NCI-H1105 treated with DMSO at 0.1 percent for 48 hours (cell line): ENCODE measurements at places on chromosomes 1 and 21.

- DNase-seq: no peak
Measured at GRCh38 chr1:67599085-67599484, 85.9 kb upstream of the GADD45A start.

- DNase-seq: no peak
Measured at GRCh38 chr1:39360731-39361130, 130.7 kb upstream of the BMP8A start.

- no peak for DNase-seq
Measured at GRCh38 chr1:44546403-44547053, 127.8 kb downstream of the TMEM53 start.

- DNase-seq: peak; percentile 40
Measured at GRCh38 chr1:234605983-234606783, 3.8 kb downstream of the IRF2BP2 start.

GRCh38 chr1:236502972-236503639 is 20.7 kb upstream of the LGALS8 start:
- DNase-seq: no peak

GRCh38 chr1:25017436-25018109 is 87.5 kb upstream of the RUNX3 start:
- no peak for DNase-seq

DNA sequence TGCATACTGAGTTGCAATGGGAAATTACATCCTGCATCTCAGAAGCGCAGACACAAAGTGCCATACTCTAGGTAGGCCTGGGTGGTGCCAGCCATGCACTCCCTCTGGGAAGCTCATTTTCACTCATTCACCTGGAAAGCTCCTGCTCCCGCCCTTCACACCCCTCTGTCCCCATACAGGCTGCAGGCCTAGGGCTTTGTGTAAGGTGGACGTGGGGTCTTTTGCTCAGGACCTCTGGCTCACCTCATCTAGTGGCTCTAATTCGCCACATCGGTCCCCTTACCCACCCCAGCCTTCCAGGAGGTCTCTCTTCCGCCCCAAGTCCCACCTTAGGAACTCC is 751 bp downstream of the MRPS15 start:
- DNase-seq: no peak

DNA sequence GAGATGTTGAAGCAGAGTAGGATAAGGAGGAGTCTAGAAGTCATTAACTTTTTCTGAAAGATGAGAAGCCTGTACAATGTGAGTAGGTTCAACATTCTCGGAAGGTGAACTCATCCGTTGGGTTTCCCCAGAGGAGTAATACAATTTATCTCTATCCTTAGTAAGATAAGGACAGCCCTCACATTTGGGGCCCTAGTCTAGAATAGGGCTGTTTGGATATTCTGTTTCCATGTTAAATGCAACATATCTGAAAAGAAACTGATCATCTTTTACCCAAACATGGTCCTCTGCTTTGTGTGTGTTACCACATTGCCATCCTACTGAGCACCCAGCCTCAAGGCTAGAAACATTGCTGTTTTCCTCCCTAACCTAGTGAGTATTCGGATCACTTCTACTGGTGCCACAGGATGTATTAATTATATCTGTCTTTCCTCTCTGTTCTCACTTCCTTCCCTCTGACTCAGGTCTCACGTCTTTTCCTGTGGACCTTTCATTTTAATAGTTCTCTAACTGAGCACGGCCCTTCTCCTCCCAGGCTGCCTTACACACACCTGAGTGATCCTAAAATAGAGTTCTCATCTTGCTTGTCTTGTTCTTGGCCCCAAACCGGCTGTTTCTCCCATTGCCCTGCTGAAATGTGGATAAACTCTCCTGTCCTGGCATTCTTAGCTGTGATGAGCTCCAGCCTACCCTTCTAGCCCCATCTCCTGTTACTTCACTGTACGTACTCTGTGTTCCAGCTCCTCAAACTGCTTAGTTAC is 91.7 kb downstream of the CDC14A start:
- DNase-seq: no peak

GRCh38 chr1:201689647-201690046 is 139.3 kb upstream of the IPO9 start:
- no peak for DNase-seq

DNA sequence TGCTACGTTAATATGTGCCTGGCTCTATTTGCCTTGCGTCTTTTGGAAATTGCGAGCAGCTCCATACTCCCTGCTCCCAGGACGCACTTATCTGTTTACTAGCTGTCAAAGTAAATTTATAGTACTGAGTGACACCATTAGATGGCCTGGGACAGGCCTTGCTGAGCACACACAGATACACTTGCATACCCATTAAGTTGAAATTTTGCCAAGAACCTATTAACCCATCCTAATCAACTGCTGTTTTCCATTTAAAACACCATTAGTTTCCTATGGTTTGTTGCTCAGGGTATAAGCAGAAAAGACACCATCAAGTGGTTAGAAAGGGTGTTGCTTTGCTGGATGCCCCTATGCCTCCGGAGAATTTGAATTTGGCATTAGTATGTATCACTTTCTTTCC is 187.3 kb downstream of the SLC44A5 start:
- peak; percentile 96 for DNase-seq

DNA sequence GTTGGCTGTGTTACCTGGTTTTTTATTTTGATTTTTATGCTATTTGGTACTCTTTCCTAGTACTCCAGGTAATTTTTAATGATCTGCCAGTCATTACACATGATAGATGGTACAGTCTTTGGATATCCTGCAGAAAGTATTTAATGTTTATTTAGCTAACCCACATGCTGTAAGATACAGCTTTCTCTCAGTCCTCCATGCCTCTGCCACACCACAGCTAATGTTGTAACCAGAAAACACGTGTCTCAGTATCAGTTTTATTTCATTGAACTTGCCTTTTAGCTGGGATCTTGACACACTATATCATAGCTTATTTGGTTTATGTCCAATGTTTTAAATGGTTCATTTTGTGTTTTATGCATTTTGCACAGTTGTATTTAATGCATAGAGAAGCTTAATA is 1648.4 kb downstream of the KCNT2 start:
- no peak for DNase-seq

DNA sequence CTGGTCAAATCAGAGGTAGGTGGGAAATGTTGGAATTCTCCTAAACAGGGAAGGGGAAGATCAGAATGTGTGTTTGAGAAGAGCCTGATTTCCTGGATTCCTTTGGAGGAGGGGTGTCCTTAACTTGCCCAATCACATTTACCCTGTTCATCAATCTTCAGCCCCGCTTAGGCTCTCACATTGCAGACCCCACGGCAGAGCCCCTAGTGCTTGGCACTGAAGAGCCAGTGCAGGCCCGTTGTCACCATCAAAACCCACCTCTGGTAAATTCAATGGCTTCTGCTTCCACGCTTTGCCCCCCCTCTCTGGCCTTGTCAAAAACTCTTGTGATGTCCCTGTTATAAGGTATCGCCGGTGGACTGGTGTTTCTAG is 2.3 kb downstream of the AGPAT3 start:
- DNase-seq: no peak

DNA sequence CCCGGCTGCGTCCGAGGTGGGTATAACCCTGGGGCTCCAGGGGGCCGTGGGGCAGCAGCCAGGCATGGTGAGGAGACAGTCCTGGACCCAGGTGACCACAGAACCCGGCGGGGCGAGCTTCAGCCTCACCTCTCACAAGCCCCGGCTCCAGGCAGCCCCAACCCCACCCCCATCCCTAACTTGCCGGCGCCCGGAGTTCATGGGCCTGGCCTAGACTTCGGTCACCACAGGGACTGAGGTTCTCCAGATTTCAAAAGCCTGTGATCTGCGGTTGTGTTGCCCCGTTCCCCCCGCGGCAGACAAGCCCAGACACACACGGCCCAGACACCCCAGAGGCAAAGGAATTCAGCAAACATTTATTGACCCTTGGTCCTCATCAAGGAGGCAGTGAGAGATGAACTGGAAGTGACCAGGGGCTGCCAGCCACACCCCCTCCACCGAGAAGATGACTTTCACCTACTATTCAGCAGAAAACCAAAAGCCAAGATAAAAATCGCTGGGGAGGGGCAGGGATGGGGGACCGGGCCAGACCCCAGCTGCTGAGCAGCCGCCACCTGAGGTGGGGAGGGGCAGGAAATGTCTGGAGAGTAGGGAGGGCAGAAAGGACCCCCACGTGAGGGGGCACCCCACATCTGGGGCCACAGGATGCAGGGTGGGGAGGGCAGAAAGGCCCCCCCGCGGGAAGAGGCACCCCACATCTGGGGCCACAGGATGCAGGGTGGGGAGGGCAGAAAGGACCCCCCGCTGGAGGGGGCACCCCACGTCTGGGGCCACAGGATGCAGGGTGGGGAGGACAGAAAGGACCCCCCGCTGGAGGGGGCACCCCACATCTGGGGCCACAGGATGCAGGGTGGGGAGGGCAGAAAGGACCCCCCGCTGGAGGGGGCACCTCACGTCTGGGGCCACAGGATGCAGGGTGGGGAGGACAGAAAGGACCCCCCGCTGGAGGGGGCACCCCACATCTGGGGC is 3.9 kb downstream of the HES4 start:
- DNase-seq: no peak

- DNase-seq: no peak
Measured at GRCh38 chr1:232183266-232183800, 446.6 kb downstream of the SIPA1L2 start.

- DNase-seq: no peak
Measured at GRCh38 chr1:206590025-206590758, 22.1 kb downstream of the EIF2D start.

GRCh38 chr1:17125756-17126237 is 6.5 kb upstream of the PADI2 start:
- peak; percentile 75 for DNase-seq

DNA sequence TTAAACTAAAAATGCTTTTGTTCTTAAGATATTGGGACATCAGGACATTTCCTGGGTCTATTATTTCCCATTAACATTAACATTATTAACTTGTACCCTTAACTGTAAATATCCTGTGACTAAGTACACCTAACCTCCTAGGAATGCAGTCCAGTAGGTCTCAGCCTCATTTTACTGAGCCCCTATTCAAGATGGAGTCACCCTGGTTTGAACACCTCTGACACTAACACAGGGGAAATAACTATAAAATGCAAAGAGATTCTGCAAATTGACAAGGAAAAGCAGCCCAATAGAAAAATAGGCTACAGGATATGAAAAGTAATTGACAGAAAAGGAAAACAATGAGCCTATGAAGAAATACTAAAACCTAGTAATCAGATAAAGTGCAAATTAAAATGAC is 11.6 kb upstream of the NCMAP start:
- DNase-seq: no peak

- no peak for DNase-seq
Measured at GRCh38 chr1:60922304-60922703, 160.1 kb upstream of the NFIA start.

GRCh38 chr21:39845571-39846130 is 21.6 kb upstream of the PCP4 start:
- DNase-seq: no peak

DNA sequence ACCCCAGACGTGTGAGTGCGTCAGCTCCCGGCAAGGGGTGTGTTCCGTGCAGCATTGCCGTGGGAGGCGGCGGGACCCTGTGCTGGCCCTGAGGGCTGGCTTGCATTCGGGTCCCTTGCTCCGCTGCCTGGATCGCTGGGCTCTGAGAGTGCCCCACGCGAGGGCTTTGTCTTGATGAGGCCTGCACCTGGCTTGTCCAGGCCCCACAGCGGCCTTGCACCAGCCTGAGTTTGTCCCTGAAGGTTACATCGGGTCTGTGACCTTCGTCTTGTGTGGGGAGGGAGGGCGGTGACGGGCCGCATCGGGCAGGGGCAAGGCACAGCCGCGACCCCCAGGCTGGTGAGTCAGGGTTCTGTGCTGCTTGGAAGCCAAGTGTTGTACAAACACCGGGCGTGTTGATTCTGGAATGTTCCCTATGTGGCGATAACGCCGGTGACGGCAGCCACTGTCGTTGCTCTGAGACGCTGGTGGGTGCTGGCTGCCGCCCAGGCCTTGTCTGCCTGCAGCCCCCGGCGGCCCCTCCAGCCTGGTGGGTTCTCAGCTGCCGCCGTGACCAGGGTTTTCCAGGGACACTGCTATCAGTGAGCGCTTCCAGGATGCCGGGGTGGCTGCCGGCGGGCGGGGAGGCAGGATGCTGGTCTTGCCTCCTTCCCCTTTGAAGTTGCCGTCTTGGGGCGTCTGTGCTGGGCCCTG is 42.9 kb downstream of the SLX9 start:
- DNase-seq: no peak

DNA sequence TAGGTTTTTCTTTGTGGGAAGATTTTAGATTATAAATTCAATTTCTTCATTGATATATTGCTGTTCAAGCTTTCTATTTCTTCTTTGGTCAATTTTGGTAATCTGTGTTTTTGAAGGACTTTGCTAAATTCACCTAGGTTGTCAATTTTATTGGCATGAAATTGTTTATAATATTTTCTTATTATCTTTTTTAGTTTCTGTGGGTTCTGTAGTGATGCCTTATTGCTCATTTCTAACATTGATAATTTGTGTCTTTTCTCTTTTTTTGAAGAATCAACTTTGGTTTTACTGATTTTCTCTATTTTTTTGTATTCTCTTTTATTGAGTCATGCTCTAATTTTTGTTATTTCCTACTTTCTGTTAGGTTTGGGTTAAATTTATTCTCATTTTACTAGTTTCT is 123.2 kb downstream of the ADSS2 start:
- DNase-seq: no peak

DNA sequence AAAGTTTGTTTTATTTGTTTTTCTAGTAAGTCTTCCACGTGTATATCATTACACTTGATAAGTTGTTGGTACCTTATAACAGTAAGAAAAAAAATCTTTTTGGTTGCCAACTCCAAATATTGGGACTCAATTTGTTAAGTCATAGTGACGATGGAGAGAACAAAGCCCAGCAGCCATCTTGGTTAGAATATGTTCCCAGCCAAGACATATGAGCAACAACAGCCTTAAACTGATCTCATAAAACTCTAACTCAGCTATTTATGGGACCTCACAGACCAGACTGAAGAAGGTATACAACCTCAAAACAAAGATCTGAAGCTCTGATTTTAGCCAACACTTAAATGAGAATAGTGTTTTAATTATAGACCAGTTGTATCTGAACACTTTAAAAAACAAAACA is 281.3 kb downstream of the VAV3 start:
- no peak for DNase-seq

DNA sequence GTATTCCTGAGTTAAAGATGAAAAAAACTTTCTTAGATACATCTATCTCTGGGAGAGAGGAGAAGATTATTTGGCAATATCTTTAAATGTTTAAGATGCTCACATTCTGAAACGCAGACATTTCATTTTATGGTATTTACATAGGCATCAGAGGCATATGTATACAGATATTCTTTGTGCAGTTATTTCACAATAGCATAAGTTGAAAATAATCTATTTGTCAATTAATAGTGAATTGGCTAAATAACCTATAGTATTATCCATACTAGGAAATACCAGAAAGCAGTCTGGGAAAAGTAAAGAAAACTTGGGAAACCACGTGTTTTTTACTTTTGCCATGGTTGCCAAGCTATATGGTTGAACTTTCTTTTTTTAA is 35.9 kb downstream of the GLUL start:
- DNase-seq: no peak
